ENCODE measurements at places on chromosomes 12 and 14.

DNA sequence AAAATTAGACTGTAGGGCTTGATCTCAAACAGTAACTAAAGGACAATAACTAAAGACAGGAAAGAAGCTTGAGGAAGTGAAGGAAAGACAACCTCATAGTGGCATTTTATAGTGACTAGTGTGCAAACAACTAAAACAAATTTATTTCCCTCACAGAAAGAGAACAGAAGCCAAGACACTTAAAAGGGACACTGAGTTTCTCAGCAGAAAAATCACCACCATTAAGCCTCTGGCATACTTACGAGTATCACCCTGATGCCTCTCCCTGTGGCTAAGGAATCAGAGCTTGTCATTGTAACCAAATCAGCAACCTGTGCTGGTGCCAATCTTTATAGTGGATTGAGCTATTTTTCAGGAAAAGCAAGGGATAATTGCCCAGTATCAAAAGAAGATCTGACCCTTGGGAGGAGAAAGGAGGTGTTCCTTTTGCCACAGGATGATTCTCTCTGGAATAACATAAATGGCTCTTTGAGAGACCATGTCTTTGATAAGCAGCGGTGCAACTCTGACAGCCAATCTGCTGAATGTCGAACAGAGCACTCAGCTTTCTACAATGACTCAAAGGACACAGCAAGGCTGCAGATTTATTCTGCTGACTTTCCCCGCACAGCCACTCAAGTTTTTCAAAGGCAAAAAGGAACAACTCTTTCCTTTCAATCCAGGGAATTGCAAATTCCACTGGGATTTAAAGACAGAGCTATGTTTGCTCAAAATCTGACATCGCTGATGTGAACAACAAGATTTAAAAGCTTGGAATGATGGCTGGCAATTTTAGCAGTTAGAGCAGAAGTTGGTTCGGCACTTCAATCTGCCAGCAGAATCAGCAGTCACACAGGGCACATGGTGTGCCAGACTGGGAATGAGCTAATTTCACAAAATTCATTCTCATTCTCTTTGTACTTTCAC, 34.6 kb downstream of the ATF7 start:
- no peak for DNase-seq

- no peak for DNase-seq
Observed at GRCh38 chr12:15323480-15323879, 1.2 kb downstream of the PTPRO start.

GRCh38 chr12:93798279-93799151, 121.3 kb downstream of the CRADD start:
- no peak for DNase-seq

- DNase-seq: no peak
Observed at GRCh38 chr14:74627076-74627475, 15.0 kb upstream of the LTBP2 start.

DNA sequence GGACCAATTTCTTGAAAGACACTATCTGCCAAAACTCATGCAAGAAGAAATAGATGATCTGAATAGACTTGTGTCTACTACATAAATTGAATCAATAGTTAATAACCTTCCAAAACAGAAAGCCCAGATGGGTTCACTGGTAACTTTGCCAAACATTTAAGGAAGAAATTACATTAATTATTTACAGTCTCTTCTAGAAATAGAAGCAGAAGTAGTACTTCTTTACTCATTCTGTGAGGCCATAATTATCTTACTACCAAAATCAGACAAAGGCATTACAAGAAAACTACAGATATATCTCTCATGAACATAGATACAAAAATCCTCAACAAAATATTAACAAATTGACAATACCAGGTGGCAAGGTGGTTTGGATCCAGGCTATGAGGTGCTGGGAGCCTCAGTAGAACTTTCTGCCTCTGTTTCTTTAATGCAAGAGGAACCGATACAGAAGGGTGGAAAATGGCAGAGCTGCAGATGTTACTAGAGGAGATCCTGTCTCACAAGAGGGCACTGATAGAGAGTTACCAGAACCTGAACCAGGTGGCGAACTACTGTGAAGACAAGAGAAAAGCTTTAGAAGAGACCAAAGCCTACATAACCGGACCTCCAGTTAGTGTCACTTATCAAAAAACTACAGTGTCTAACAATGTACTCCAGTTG, 33.7 kb upstream of the KTN1 start:
- DNase-seq: no peak

DNA sequence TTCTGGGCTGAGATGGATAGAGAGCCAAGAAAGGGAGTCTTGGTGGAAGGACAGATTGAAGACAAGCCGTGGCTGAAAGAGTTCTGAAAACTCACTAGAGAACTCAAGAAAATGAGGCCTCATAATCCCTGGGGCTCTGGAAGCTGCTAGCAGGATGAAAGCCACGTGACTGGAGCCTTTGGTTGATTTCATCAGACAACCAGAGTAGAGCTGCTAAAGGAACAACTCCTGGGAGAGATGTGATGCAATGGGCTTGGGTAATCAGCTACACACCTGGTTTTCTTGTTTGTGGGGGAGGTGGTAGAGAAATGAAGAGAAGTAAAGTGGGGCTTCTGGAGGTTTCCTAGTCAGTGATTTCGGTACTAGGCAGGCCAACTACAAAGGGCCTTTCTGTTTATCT, 13.4 kb downstream of the CSRNP2 start:
- DNase-seq: no peak

DNA sequence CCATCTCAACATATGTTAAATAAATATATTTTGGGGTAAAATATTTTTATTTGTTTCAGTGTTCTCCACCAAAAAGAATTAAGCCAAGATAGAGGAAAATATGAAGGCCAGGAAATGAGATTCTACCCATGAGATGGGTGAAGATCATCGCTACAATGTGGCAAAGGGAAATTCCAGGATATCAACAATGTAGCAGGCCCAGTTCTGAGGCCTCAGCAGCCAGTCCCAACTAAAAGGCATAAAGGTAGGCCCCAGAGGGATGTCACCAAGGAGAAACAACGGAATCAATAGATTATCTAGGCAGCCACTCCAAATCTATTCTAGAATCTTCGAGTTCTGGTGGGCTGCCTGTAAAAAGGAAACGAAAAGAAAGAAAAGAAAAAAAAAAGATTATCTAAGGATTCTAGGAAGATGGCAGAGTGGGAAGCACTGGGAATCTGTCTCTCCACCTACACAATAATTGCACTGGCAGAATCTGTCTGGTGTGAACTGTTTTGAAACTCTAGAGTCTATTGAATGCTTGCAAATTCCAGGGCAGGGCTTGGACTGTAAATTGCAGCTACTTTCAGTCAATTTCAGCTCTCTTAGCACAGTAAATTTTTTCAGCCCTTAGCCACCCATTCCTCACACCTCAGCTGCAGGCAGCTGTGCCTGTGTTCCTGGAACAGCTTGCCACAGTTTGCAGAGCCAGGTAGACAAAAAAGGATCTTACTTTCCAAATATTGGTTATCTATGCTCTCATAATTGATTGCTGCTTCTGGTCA, 33.1 kb upstream of the MMP19 start:
- no peak for DNase-seq

GRCh38 chr14:73258076-73258475, 20.8 kb downstream of the PAPLN start:
- no peak for DNase-seq

DNA sequence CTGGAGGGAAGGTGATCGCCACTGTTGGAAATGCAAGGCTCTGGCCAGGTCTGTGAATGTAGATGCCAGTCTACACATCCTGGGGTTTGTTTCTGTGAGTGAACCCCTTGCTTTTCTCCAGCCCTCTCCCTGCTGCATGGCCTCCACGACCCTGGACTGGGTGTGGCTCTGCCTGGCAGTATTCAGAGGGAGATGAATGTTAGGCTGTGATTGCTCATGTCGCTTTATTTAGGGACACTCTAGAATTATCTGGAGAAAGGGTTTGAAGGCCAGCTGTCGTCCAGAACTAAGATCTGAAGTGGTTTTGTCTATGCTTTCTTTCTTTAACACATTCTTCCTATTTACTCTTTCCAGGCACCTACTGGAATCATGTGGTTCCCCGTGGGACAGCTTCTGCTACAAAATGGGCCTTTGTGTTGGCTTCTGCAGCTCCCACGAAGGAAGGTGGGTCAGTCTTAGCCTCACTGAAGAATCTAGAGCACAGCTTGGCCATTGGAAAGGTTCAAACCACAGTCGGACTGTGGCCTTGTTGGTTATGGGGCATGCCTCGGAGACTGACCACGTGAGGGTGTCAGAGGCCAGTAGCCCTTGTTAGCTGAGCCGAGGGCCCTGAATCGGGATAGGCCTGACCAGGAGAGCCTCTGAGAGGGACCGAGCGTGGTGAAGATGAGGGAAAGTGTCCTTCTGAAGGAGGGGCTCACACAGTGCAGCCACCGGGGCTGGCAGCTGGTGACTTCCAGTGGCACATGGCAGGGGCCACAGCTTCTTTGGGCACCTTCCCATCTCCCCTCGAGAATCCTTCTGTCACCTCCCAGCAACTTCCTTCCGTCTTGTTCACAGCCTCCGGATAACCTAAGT, 59.1 kb downstream of the ANKRD9 start:
- DNase-seq: no peak

DNA sequence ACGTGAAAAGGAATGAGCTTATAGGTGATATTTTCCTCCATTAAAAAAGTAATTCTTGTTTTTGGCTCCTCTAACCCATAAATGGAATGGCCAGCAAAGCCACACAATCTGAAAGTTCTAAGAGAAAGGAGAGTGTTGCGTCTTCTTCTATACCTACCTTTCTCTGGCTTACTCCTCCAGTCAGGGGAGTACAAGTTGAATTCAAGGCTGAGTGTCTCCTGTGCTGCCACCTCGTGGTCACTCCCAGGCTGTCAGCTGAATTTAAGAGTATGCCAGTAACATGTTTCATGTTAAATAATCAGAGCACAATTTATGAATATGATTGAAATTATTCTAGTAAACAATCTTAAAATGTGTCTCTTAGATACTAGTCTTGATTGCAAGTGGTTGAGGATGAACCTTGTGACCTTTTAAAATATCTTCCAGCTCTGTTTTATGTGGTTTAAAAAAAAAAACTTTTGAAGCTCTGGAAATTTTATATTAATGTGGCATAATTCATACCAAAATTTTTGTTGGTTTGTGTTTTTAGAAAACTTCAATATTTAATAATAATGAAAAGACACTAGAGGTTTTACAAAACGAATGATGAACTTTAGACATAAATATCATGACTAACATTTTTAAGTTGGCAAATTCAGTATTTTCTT, 31.7 kb downstream of the PTHLH start:
- DNase-seq: peak; percentile 61
